ENCODE measurements at places on chromosomes 7 and 10.

DNA sequence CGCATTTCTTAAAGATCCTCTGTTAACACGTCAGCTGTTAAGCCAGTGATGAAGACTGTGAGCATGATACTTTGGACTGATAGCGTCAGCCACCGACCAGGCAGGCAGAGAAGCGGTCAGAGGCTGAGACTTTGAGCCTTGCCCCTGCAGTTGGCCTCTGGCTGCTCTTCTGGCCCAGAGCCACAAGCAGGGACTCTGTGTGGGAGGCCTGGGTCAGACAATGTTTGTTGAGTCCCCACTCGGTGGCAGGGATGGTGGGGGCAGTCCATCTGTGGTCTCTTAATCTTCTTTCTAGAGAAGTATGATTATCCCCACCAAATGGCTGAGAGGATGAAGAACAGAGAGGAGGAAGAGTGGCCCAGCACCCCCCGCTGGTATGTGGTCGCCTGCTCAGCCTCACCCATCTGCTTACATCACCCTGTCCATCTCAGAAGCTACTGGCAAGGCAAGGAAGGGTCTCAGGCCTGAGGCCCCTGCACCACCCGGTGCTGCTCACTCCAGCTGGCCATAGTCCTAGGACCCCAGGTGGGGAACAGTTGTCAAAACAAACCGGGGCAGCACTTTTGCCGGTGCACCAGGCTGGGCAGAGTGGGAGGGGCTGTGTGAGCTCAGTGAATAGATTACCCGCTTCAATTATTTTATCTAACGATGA, 202.9 kb downstream of the GRID1 start:
- DNase-seq, result no peak

DNA sequence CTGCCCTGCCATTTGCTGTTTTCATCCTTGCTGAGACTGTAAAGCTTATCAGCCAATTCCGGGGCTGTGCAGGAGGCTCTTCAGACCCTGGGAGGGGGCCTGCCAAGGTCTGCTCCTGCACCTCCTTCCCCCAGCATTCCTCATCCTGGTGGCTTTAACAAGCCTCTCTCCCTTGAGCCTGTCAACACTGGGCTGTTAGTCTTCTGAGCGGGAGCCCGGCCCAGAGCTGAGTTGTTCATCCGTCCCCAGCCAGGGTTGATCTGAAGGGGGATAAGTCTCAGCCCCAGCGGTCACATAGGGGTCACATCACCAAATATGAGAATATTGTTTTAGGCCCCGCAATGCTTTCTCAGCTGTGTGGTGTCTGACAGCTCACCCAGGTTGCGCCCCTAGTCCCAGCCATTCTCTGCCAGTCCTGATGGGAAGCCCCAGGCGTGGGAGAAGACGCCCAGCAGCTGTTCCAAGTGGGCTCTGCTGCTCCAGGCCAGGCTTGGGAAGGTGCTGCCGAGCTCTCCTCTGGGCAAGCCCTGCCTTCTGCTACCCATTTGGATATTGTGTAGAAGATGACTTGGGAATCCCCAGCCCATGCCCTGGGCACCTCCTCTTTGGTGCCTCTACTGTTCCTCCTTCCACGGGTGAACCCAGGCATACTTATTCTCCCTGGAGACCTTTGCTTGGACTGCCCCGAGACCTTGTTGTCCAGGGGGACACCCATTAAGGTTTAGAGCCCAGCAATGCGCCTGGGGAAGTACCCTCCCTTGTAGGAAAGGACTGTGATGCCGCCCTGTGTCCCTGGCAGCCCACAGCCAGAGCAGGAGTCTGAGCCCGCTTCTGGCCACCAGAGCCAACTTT, 23.5 kb upstream of the TRIM8 start:
- DNase-seq, result peak; percentile 86

DNA sequence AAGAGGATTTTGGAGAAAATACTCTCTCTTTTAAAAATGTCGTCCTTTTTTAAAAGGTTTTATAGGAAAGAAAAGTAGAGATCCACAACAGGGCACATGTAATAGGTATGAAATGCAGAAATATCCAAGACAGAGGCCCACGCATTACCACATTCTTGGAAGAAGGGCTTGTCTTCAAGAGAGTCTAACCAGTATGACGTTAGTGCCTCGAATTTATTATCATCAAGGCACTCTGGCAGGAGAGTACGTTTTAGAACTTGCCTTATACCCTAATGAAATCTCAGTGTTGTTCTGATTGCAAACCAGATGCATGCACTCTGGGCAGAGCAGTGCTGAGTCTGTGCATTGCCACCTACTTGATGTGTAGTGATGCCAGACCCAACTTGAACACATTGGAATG, 342.6 kb upstream of the NFE2L3 start:
- no peak for DNase-seq

- peak; percentile 69 for DNase-seq
Observed at GRCh38 chr10:44857363-44858016, 53.6 kb upstream of the TMEM72 start.

DNA sequence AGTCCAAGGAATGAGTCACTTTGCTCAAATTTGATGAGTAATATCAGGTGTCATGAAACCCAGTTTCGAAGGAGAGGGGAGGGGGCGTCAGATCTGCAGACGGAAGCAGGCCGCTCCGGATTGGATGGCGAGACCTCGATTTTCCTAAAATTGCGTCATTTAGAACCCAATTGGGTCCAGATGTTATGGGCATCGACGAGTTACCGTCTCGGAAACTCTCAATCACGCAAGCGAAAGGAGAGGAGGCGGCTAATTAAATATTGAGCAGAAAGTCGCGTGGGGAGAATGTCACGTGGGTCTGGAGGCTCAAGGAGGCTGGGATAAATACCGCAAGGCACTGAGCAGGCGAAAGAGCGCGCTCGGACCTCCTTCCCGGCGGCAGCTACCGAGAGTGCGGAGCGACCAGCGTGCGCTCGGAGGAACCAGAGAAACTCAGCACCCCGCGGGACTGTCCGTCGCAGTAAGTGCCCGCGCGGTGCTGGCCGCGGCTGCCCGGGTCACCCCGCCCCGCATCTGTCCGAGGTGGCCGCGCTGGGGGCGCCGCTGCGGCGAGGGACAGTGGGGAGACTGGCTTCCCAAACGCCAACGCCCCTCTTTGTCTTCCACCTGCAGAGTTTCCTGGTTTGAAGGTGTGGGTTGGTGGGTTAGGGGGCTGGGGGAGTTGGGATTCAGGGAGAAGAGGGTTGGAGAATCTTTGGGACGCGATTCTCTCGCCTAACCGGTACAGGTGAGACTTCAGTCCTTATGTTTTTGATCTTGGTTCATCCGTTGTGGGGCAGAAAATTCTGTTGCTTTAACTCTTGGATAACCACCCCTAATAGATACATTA, at the start of gene TAC1:
Gene TAC1 (plus strand): TSS at position 351 of the 829 bp plus-strand sequence. CDS start 527 bp downstream, outside the sequence.
- peak; percentile 10 for DNase-seq

GRCh38 chr7:16670021-16670420, 24.0 kb downstream of the BZW2 start:
- DNase-seq, result no peak

GRCh38 chr7:129423700-129424410, 10.4 kb upstream of the STRIP2 start:
- no peak for DNase-seq

- peak; percentile 43 for DNase-seq
Observed at GRCh38 chr10:110495731-110496552, 1.8 kb upstream of the DUSP5 start.

DNA sequence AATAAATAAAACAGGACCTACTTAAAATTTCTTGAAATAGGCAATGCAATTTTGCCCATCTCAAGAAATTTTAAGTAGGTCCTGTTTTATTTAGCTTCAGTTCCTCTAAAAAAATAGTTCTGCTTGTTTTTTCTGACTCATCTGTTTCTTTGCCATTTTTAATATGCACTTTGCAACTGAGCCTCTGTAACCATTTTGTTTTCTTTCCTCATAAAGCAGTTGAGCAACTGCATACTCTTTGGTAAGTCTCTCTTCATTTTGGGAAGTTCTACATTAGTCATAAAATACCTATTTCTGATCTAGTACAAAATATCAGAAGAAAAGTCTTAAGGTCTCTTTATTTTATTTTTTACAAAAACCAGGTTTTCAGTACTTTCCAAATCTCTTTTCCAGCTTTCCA, 18.0 kb downstream of the TAS2R40 start:
- DNase-seq, result no peak

DNA sequence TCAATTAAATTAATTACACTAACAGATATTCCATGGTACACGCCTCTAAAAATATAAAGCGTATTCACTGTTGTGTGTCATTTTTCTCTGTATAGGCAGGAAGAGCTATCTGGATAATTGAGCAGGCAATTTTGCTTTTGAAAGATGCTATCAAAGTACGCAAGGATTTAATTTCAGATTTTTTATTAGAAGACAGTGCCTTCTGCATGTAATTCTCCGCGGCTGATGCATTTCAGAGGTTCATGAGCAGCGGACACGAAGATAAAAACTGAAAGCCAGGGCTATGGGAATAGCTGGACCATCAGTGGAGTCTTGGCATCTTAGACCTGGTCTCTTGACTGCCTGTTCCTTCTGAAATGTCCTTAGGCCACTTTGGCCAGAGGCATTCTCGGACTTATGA, 35.7 kb upstream of the SDK1 start:
- no peak for DNase-seq

DNA sequence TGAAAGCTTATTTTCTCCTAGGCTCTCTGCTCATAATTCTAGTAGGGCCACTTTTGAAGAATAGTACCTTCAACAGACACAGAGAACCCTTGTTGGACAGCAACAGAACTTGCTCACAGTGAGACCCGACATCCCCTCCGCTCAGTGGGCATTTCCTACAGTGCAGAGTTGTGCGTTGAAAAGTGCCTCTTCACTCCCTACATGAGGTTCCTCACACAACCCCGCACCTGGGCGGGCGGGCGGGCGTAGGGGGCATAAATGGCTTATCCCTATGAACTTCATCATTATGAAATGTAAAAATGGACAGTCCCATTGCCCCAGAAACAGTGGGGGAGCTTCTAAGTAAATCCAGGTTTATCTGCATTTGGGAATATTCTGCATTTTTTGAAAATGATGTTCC, 174.9 kb downstream of the MGMT start:
- DNase-seq, result no peak

DNA sequence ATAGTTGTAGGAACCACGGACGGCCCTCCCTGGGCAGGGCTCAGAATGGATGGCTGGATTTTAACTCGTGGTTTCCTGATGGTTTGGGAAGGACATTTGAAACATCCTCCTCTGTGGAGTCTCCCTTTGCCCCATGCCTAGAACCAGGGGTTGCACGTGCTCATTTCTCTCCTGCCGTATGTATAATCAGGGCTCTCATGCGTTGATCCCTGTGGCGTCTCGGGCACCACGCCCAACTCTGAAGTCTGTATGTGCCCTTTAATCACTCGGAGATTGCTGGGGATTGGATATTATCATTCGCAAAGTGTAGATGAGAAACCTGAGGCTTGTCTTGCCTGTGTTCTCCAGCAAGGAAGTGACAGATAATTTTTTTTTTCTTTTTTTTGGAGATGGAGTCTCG, 257.1 kb downstream of the CAMK1D start:
- DNase-seq, result no peak

- DNase-seq, result no peak
Observed at GRCh38 chr10:132100091-132100481, 34.3 kb downstream of the JAKMIP3 start.
